ENCODE measurements at places on chromosomes 5 and 9.

GRCh38 chr5:170211575-170212334, 21.0 kb upstream of the C5orf58 start:
- H3K36me3 ChIP-seq = no peaks in the 10 kb centered on the region
- no peak overlapping the region for H3K4me3 ChIP-seq
- no peaks in the 10 kb centered on the region for H3K4me1 ChIP-seq
- no peaks in the 10 kb centered on the region for H3K27me3 ChIP-seq
- no peak for DNase-seq

GRCh38 chr5:156981481-156981880, 18.5 kb upstream of the TIMD4 start:
- no peak overlapping the region for H3K27ac ChIP-seq
- H3K36me3 ChIP-seq = no peaks in the 10 kb centered on the region
- H3K27me3 ChIP-seq = no peaks in the 10 kb centered on the region
- no peak for DNase-seq
- no peak overlapping the region for H3K4me3 ChIP-seq
- H3K4me1 ChIP-seq = no peaks in the 10 kb centered on the region

DNA sequence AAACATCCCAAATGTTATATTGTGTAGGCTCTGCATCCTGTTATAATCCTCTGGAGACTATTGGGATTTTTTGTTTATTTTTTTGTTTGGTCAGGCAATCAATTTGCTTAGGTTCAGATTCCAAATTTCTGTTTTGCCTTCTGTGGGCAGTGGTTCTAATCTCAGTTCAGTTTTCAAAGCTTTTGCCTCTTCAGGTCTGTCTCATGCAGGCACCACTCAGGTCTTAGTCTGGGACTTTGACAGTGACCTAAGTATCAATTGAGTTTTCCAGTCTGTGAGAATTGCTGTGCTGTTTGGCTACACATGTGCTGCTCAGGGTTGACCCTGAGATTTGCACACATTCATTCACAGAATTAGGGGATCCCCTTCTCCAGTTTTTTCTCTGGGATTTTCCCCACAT, 14.1 kb downstream of the SNX2 start:
- no peak for DNase-seq
- no peak overlapping the region for H3K27ac ChIP-seq
- H3K4me3 ChIP-seq = no peak overlapping the region
- H3K27me3 ChIP-seq = no peaks in the 10 kb centered on the region
- peaks cover 2% of the 10 kb centered on the region for H3K4me1 ChIP-seq
- H3K36me3 ChIP-seq = 0 out of 2 replicates have a peak, but pooled peaks cover 2% of the 10 kb centered on the region

GRCh38 chr5:127561254-127561653, 43.8 kb downstream of the PRRC1 start:
- H3K4me1 ChIP-seq = peaks cover 10% of the 10 kb centered on the region
- no peak overlapping the region for H3K27ac ChIP-seq
- no peaks in the 10 kb centered on the region for H3K27me3 ChIP-seq
- peak; percentile 77 for DNase-seq

DNA sequence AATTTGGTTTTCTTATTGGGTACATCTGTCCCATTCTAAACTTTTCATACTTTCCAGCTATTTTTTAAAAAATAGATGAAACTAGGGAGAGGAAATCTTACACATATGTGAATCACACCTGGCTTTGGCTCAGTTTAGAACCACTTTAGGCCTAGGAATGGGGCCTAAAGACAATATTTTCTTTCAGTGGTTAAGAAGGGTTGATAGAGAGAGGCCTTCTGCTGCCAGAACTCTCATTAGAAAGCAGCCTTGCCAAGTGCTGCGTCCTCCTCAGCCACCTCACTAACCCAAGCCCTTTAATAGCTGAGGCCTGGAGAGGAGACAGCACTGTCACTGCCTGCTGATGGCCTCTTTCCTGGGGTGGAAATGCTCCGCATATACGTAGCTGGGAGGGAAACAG, 167.5 kb downstream of the SAXO1 start:
- no peaks in the 10 kb centered on the region for H3K27me3 ChIP-seq
- peak; percentile 7 for DNase-seq
- no peak overlapping the region for H3K27ac ChIP-seq
- no peak overlapping the region for H3K4me3 ChIP-seq
- no peaks in the 10 kb centered on the region for H3K36me3 ChIP-seq
- peaks cover 2% of the 10 kb centered on the region for H3K4me1 ChIP-seq

GRCh38 chr9:92668746-92669526, 995 bp downstream of the IPPK start:
- H3K4me1 ChIP-seq = peaks cover 18% of the 10 kb centered on the region
- H3K36me3 ChIP-seq = peaks cover 6% of the 10 kb centered on the region
- peak overlapping the region; percentile 79 for H3K4me3 ChIP-seq
- peak; percentile 65 for DNase-seq

DNA sequence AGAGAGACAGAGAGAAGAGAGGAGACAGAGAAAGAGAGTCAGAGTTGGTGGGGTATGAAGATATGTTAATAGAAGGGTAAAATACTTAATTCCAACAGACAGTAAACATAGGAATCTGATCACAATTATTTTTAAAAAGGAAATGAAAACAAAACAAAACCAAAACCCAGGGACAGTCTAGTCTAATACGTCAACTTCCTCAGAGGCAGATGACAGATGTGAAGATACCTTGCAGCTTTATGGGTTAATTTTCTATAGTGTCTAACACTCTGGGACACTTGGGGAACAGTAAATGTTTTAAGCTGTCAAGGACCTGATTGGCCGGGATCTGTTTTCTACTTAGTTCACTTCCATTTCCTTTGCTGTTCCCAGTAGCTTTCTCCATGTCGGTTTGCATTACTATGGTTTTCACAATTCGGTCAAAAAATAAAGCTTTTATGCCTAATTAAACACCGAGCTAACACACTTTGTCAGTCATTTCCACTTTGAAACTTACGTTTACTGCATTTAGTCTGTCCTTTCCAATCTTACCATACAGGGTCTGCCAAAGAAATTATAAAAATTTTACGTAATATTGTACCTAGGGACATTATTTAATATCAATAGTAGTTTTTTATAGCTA, 216.5 kb downstream of the MCTP1 start:
- DNase-seq = no peak
- H3K36me3 ChIP-seq = no peaks in the 10 kb centered on the region
- H3K4me3 ChIP-seq = no peak overlapping the region
- H3K27ac ChIP-seq = no peak overlapping the region
- H3K4me1 ChIP-seq = no peaks in the 10 kb centered on the region
- no peaks in the 10 kb centered on the region for H3K27me3 ChIP-seq

DNA sequence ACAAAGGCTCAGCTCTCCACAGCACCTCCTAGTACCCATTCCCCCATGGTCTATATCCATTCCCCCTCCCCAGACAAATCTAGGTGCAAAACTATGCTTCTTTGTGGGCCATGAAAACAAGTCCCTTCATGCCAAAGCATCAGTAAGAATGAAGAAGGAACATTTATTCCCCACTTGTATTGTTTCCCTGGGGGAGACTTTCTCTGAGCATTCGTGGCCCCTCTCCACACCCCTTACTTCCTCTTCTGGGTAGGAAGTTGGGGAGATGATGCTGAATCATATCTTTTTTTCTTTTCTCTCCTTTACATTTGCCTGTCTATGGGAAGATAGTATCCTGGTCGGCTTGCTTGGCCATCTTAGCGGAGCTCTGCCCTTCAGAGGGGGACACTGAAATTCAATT, 246.8 kb downstream of the NSG2 start:
- no peaks in the 10 kb centered on the region for H3K36me3 ChIP-seq
- DNase-seq = no peak
- H3K4me3 ChIP-seq = no peak overlapping the region
- no peaks in the 10 kb centered on the region for H3K27me3 ChIP-seq
- H3K4me1 ChIP-seq = no peaks in the 10 kb centered on the region

DNA sequence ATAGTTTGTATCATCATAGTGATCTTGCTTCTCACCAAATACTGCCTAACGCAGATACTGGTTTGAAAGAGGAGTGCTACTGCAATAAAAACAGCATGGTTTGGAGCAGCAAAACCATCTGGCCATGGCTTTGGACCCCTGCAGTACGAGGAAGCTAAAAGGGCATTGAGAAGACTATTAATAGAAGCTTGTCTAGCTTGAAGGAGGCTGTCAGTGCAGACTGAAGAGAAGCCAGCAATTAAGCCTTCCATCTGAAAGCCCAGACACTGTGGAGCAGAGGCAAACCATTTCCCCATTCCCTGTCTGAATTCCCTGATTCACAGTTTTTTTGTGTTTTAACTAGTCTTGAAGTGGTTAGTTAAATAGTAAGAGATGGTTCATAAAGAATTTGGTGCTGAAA, 281.6 kb downstream of the PTPRD start:
- no peaks in the 10 kb centered on the region for H3K27me3 ChIP-seq
- H3K27ac ChIP-seq = no peak overlapping the region
- no peaks in the 10 kb centered on the region for H3K36me3 ChIP-seq
- H3K4me1 ChIP-seq = no peaks in the 10 kb centered on the region
- no peak for DNase-seq

- H3K27me3 ChIP-seq = no peaks in the 10 kb centered on the region
- H3K36me3 ChIP-seq = no peaks in the 10 kb centered on the region
- DNase-seq = no peak
- no peak overlapping the region for H3K27ac ChIP-seq
- no peak overlapping the region for H3K4me3 ChIP-seq
- H3K4me1 ChIP-seq = no peaks in the 10 kb centered on the region
These were observed 259.4 kb downstream of the GADD45G start for GRCh38 chr9:89864257-89864656.

DNA sequence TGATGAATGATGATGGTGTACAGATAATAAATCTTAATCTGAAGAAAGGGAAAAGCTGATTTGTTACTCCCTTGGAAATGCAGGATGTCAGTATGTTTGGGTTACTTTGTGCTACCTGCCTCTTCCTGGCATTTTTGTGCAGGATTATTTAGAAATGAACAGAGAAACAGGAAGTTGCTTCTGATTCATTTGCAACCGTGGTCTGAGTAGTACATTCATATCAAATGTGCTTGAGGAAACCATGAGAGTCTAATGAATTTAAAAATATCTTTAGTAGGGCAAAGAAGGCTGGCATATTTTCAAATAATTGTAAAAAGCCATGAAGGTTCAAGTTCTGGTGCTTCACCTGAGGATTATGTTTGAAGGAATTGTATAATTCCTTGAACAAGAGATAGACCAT, 391.6 kb downstream of the TMEM161B start:
- no peaks in the 10 kb centered on the region for H3K27me3 ChIP-seq
- H3K4me1 ChIP-seq = no peaks in the 10 kb centered on the region
- no peak for DNase-seq
- H3K36me3 ChIP-seq = no peaks in the 10 kb centered on the region
- H3K27ac ChIP-seq = no peak overlapping the region

DNA sequence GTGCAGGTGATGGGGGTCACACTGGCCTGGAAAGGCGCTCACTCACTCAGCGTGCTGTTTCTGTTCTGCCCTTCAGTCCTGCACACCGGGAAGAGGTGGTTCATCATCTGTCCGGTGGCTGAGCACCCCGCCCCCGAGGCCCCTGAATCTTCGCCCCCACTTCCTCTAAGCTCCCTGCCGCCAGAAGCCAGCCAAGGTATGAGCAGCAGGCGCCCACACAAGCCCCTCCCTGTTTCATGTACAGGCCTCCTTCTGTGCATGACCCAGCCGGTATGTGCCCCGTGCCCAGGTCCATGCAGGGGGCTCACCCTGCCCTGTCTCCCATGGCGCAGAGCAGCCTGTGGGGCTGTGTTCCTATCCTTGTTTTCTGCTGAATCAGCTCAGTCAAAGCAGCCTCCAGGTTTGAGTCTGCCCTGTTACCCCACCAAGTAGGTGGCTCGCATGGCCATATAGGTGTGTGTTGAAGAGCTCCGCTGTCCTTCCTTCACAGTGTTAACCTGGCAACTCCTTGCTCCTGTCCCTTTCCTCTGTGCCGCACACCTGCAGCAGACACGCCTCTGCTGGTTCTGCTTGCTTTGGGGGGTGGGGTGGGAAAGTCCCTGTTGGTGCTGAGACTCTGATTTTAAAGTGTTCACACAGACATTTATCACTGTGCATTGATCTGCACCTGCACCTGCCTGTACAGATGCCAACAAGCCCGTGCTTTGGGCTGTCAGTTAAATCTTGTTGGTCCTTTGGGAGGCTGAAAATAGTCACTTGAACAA, 84.8 kb downstream of the WNK2 start:
- no peaks in the 10 kb centered on the region for H3K36me3 ChIP-seq
- DNase-seq = no peak
- H3K27ac ChIP-seq = no peak overlapping the region
- H3K4me3 ChIP-seq = no peak overlapping the region
- peaks cover 8% of the 10 kb centered on the region for H3K27me3 ChIP-seq

DNA sequence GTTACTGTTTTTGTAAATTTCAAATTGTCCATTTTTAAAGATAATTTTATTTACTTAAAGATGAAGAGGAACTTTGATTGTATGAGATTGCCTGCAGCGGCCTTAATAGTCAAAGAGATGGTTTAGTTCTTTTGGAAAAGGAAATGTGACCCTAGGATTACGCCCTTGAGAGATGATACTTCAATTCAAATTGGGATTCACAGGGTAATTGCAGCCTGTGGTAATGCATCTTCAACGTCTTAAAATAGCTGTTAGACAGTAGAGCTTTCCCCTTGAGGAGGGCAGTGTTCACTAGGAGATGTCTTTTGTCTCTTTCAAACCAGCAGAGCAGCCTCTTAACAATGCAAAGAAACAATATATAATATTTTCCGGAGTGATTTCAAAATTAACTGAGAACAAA, 127.1 kb downstream of the TAF11L14 start:
- H3K4me3 ChIP-seq = no peak overlapping the region
- H3K27ac ChIP-seq = no peak overlapping the region
- no peaks in the 10 kb centered on the region for H3K36me3 ChIP-seq
- H3K27me3 ChIP-seq = no peaks in the 10 kb centered on the region
- DNase-seq = no peak
- no peaks in the 10 kb centered on the region for H3K4me1 ChIP-seq

DNA sequence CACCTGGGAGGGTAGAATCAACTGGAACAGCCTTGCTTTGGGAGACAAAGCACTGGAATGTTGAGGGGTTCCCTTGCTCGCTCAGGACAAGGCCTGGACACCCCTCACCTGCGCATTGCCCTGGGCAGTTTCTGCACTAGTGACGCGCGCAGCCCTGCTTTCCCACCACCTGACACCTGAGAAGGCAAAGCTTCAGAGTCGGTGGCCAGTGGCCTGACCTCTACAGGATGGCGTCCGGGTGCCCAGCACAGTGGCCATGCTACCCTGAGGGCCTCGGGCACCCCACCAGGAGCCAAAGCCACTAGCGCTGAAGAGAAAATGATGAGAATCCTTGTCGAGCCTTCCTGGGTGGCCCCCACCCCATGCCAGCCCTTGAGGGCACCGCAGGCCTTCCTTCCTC, 161.3 kb downstream of the OLFM1 start:
- no peaks in the 10 kb centered on the region for H3K36me3 ChIP-seq
- no peak overlapping the region for H3K27ac ChIP-seq
- no peaks in the 10 kb centered on the region for H3K27me3 ChIP-seq
- no peak for DNase-seq

DNA sequence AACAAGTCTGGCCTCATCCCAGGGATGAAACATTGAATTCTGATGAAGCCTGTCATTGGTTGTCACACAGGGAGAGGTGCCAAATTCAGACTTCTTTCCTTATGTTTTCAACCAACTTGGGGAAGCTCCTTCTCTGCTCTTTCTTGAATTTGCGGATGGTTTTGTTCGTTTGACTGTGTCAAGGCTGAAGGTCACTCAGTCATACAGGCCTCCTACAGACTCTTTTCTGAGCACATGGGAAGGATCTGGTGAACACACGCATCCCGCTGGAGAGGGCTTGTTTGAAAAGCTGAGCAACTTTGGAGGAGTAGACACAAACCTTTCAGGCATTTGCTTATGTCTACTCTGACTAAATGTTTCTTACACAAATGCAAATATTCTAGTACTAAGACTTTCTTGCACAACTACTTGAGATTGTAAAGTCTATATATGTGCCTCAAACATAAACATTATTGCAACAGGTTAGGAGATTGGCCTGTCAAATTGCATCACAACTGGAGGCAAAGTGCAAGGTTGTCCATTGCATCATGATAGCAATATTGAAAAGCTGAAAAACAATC, 151.5 kb upstream of the NR3C1 start:
- DNase-seq = peak; percentile 84
- peak overlapping the region; percentile 75 for H3K27ac ChIP-seq

All from IMR-90 (cell line).